ENCODE measurements at places on chromosomes 1 and 21.

DNA sequence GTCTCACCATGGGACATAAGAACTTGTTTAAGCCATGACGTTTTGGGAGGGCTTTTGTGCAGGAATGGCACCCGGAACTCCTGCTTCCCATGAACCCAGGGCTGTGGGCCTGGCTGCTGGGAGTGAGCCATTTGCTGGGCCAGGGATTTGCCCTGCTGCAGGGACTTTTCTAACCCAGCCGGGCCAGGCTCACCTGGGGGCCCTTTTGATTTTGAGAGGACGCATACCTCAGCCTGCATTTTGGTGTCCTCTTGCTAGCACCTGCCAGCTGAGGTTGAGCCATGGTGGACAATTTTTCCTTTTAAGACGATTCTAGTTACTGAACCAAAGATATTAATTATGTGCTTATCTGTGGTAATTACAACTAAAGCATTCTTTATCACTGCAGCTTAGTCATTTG lies 28.9 kb downstream of the GALNT2 start:
- no peak for DNase-seq

GRCh38 chr1:187267827-187268226 lies 439.1 kb downstream of the PLA2G4A start:
- no peak for DNase-seq

GRCh38 chr1:227903061-227903521 lies 44.6 kb downstream of the WNT9A start:
- DNase-seq = no peak

GRCh38 chr1:163197022-163197421 lies 5.7 kb downstream of the RGS5 start:
- no peak for DNase-seq

DNA sequence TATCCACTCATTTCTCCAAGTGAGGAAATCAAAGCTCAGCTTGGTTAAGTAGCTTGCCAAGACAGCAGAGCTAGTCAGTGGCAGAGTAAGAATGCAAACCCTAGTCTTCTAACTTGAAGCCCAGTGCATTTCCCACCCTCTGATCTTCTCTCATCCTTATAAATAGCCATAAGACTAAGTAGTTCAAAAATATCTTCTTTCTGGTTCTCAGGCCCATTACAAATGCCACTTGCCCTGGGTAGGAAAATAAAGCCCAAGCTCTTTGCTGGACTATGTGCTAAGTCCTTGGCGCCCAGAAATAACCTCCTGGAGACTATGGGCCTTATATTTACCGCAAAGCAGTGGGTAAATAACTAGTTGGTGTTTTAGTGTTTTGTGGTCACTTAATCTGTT lies 505.8 kb downstream of the PLPP3 start:
- no peak for DNase-seq

DNA sequence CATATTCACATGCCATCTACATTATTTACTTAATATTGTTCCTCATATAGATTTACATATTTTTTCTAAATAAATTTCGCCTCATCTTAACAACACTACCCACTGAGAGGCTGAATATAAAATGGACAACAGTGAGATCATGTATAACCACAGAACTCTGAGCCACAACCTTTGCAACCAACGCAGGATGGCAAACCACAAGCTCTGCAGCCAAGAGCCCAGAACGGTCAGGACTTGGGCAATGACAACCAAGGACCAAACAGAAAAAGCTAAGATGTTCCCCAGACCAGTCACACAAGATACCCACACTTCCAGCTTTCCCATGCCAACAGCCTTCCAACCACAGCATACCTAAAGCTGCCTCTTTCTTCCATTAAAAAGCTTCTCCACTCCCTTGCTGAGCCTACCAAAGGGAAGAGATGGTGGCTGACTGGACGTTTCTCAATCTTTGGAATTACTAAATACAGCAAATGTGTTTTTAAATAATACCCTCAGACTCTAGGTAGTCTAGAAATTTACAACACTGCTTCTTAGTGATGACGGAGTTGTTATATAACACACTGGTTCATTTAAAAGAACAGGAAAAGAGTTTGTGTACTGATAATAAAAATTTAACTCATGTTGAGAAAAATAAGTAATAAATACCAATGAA lies 117.9 kb downstream of the AKT3 start:
- DNase-seq = no peak

DNA sequence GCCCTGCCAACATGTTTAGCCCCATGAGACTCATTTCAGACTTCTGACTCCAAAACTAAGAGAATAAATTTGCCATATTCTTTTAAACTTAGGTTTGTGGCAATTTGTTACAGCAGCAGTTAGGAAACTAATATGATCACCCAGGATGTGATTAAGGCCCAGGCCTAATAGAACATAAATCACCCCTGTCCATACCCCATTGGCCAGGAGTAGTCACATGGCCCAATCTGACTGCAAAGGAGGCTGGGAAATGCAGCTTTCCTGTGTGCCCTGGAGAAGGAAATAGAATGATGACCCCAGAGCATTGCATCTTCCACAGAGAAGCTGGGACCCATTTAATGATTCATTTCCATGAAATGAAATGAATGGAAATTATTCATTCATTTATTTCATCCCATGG lies 100.4 kb upstream of the KLHDC7A start:
- DNase-seq = no peak

DNA sequence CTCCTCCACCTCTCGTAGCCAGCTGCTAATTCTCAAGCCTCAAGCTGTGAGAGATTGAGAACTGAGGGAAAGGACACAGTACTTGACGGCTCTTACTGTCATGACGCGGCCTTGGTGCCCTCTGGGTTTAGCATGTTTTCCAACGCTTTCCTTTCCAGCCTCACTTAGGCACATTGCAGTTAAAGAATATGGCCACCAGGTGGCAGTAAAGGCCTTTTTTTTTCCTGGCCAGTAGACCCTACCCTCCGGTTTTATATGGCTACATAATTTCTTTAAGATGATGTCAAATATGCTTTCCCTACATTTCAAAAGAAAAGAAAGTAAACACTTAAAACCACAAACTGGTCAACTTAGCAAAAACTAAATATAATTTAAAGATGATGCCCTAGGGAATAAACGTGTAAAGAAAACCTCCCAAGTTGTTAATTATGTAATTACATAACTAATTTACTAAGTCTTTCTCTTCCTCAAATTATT lies 56.8 kb upstream of the PRDX6 start:
- peak; percentile 23 for DNase-seq

- DNase-seq = no peak
Observed at GRCh38 chr1:6121021-6121421, 59.1 kb downstream of the CHD5 start.
